Activated CD4-positive, alpha-beta T cell treated with anti-CD3 and anti-CD28 coated beads, Interleukin-2, amount 10 ng/mL, durations not matched to agents 7 days and 5 days (primary cell): ENCODE measurements at places on chromosomes 7 and 10. TPM values are rescaled to one million over a fixed set of nuclear protein-coding genes. Genes with fewer than 3 reads are reported as not detected.

The PIP gene
- total RNA-seq, result not detected

The SLC35B4 gene
- total RNA-seq, result 18.4 TPM

- peak; percentile 66 for DNase-seq
These were observed 73.4 kb upstream of the KCNMA1 start for GRCh38 chr10:77710759-77711682.

The RBM20 gene
- total RNA-seq, result not detected

DNA sequence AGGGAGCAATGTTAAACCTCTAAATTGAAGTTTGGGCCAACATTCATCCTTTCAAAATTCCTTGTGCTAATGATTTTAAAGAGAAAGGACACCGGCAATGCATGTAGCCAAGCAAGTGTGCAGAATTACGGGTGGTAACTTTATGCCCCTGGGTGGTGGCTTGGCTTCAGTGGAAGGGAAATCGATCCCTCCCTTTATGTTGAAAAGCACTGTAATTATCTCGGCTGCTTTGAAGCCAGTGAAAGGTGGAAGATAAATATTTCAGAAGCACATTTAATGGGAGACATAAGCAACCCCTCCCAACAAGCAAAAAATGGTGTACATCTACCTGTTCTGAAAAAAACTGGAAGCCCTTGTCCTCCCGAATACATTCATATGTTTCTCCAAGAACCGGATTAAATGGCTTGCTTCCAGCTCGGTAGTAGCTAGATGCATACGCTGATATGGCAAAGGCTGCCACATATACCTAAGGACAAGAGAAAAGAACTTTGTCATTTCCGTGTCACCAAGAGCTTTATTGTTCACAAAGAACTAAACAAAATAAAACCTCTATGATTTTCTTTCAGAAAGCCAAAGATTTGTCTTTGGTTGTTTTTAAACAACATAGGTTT is 73.3 kb upstream of the GSDME start:
- DNase-seq, result no peak

- no peak for DNase-seq
These were observed 151.5 kb upstream of the AGR3 start for GRCh38 chr7:17033245-17033644.

DNA sequence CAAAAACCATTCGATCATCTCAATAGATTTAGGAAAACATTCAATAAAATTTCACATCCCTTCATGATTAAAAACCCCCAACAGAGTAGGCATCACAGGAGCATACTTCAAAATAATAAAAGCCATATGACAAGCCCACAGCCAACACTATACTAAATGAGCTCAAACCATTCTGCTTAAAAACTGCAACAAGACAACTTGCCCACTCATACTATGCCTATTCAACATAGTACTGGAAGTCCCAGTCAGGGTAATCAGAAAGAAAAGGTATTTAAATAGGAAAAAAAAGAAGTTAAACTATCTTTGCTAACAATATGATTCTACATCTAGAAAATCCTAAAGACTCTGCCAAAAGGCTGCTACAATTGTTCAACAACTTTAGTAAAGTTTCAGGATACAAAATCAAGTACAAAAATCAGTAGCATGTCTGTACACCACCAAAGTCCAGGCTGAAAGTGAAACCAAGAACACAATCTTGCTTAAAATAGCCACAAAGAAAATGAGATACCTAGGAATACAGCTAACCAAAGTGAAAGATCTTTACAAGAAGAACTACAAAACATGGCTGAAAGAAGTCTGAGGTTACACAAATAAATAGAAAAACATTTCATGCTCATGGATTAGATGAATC is 882.6 kb downstream of the GRM8 start:
- DNase-seq, result no peak

The TRIL gene
- not detected for total RNA-seq

DNA sequence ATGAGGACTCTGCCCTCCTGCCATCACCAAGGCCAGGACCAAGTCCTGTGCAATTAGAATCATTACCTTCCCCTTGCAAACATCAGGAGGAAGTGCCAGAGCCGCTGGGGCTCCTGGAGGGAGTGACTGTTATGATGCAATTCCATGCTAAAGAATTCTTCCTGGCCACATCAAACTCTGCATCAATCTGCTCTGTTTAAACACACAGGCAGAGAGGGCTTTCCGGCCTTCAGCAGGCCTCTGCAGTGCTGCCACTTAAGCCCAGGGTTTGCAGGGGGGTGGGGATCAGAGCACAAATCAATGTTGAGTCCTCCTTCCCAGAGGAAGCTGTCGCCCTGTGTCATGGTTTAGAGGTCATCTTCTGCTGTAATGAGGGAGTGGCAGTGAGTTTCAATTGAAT is 58.1 kb downstream of the CTBP2 start:
- DNase-seq, result no peak

DNA sequence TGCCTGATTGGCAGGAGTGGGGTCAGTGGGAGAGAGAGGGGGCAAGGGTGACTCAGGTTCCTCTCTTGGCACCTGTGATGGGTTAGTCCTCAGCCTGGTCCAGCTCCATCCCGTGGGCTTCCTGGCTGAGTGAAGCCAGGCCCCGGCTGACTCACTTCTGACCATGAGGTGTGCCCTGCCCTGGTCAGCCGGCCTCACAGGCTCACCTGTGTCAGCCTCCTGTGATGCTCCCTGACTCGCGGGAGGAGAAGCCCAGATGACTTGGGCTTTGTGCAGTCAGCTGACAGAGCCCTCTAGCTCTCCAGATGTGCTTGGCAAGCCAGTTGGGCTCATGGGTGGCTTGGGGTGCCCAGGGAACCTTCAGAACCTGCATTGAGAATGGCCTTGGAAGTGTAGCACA is 16.0 kb upstream of the PPIF start:
- no peak for DNase-seq

DNA sequence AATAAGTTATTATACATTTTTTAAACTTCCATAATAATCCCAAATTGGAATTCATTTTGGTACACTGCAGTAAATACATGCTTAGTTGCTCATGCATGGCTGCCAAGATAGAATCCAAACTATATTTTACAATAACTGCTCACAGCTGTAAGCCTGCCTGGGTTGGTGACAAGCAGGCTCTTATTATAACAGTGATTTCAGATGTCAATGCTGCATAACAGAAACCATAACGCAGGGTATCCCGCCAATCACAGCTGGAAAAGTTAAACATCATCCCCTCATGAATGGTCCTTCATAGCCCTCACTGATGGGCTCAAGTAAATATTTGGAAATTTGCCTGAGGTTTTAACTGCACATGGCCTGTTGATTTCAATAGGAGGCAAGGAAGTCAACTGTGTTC is 149.8 kb downstream of the AMPH start:
- DNase-seq, result no peak
